ENCODE measurements at places on chromosomes 13 and 19. TPM values are rescaled to one million over a fixed set of nuclear protein-coding genes. Genes with fewer than 3 reads are reported as not detected.

- no peaks in the 10 kb centered on the region for H3K36me3 ChIP-seq
- no peak for DNase-seq
- no peak overlapping the region for H3K27ac ChIP-seq
- H3K4me1 ChIP-seq, result no peaks in the 10 kb centered on the region
- H3K4me3 ChIP-seq, result no peak overlapping the region
Measured at GRCh38 chr13:112259511-112259910, 116.6 kb upstream of the SPACA7 start.

DNA sequence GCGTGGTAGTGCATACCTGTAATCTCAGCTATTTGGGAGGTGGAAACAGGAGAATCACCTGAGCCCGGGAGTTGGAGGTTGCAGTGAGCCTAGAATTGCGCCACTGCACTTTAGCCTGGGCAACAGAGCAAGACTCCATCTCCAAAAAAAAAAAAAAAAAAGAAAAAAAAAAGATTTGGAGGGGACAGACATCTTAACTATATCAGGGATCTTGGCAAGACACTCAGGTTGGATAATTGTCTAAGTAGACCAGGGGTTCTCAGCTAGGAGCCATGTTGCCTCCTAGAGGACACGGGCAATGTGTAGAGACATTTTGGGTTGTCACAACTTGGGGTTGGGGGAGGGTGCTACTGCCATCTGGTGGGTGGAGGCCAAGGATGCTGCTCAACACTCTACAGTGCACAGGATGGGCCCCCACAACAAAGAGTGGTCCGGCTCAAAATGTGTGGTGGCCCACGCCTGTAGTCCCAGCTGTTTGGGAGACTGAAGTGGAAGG, 1.9 kb upstream of the ZNF580 start:
- H3K27ac ChIP-seq, result no peak overlapping the region
- DNase-seq, result peak; percentile 50
- H3K4me1 ChIP-seq, result peaks cover 66% of the 10 kb centered on the region
- no peak overlapping the region for H3K4me3 ChIP-seq
- no peaks in the 10 kb centered on the region for H3K36me3 ChIP-seq

- DNase-seq, result no peak
- no peak overlapping the region for H3K4me3 ChIP-seq
- H3K4me1 ChIP-seq, result no peaks in the 10 kb centered on the region
Measured at GRCh38 chr13:26618726-26619125, 61.2 kb downstream of the WASF3 start.

- H3K4me3 ChIP-seq, result no peak overlapping the region
- no peak for DNase-seq
- H3K36me3 ChIP-seq, result no peaks in the 10 kb centered on the region
- no peaks in the 10 kb centered on the region for H3K4me1 ChIP-seq
Measured at GRCh38 chr19:22335716-22336115, 49.5 kb downstream of the ZNF729 start.

GRCh38 chr19:9535934-9536333, 2.5 kb downstream of the ZNF426 start:
- no peaks in the 10 kb centered on the region for H3K27me3 ChIP-seq
- DNase-seq, result no peak
- peaks cover 10% of the 10 kb centered on the region for H3K4me1 ChIP-seq
- no peak overlapping the region for H3K27ac ChIP-seq

GRCh38 chr13:101988140-101988539, 413.7 kb downstream of the FGF14 start:
- DNase-seq, result no peak
- no peaks in the 10 kb centered on the region for H3K27me3 ChIP-seq
- no peaks in the 10 kb centered on the region for H3K4me1 ChIP-seq

DNA sequence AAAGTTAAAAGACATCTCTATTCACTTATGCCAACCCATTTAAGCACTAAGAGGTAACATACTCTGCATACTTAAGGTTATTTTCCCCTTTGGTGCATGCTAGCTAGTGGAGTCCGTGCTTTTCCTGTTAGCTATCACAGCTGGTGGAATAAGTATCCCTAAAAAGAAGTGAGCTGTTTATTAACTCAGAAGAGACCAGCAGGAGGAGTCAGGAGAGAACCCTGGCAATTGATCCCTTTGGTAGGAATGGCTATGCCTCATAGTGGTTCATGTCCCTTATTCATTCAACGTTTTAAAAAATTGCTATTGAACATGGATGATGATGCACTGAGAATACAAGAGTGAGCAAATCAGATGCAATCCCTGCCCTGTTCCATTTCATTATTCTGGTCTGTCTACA, 12.4 kb upstream of the NEK5 start:
- no peaks in the 10 kb centered on the region for H3K36me3 ChIP-seq
- no peaks in the 10 kb centered on the region for H3K27me3 ChIP-seq
- no peak for DNase-seq
- no peaks in the 10 kb centered on the region for H3K4me1 ChIP-seq

GRCh38 chr19:771332-771785, 20.4 kb downstream of the MISP start:
- no peaks in the 10 kb centered on the region for H3K36me3 ChIP-seq

DNA sequence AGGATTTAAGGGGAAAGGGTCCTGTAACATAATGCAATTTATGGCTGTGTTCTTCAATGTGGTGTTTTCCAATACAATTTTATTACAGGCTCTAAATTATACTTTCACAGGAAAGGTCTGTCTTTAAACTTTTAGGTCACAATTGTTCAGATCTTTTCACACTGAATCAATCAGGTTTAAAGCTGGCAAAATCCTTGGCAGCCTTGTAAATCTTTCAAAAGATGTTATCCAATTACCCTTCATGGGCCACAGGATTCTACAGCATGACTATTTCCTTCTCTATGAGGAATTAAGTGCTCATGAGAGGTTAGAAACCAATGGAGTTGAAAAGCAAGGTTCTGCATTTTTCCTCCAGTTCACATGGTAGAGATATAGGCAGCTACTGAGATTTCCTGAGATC, 211.5 kb upstream of the MIR17HG start:
- H3K27ac ChIP-seq, result no peak overlapping the region
- no peak overlapping the region for H3K4me3 ChIP-seq
- DNase-seq, result no peak

- no peak overlapping the region for H3K4me3 ChIP-seq
- H3K27me3 ChIP-seq, result no peaks in the 10 kb centered on the region
- peak; percentile 93 for DNase-seq
- H3K36me3 ChIP-seq, result no peaks in the 10 kb centered on the region
- H3K4me1 ChIP-seq, result peaks cover 8% of the 10 kb centered on the region
Measured at GRCh38 chr13:30346153-30346788, 38.9 kb upstream of the KATNAL1 start.

Gene ATCAY
- not detected for total RNA-seq

Gene OR7A5
- total RNA-seq, result not detected

Gene ERICH6B
- not detected for total RNA-seq

Gene CYP2A7
- total RNA-seq, result not detected

Gene MYPOP
- 12.9 TPM for total RNA-seq

Gene ZNF575
- 0.53 TPM for total RNA-seq

Gene FFAR1
- not detected for total RNA-seq
